MCF 10A (cell line): ENCODE measurements at places on chromosomes 7 and 10. TPM values are rescaled to one million over a fixed set of nuclear protein-coding genes. Genes with fewer than 3 reads are reported as not detected.

CUL2 gene
- total RNA-seq: 30.7 and 30.9 TPM in 2 replicates

DNA sequence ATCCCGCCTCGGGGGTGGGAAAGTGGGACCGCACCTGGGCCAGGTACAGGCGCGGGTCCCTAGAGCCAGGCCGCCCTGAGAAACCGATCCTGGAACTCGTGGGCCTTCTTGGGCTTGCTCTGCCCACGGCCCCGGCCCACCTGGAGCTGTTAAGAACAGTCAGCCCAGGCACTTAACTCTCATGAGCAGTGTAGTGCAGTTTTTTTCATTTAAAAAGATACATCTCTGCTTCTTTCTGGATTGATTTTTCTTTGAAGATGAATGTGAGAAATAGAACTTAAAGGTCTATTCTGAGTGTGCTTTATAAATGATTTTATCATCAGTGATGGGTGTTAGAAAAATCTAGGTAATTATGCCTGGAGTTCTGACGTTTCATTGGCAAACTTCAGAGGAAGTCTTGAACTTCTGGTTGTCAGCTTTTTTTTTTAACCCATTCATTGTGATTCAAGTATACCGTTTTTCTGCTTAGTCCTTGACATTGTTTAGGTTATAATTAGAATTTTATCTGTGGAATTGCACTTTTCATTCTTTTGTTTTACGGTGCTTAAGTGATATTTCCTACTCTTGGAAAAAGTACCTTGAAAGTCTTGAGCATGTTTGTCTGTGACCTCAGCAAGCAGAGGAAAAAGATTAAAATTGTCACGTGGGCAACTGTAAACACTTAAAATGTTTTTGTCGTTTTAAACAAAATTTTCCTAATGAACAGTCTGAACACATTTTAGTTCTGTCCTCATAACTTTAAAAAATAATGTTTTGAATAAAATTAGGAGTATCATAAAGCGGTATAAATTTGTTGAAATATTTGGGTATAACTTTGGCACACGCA is 906 bp downstream of the CDK1 start:
- DNase-seq: peak; percentile 34

DNA sequence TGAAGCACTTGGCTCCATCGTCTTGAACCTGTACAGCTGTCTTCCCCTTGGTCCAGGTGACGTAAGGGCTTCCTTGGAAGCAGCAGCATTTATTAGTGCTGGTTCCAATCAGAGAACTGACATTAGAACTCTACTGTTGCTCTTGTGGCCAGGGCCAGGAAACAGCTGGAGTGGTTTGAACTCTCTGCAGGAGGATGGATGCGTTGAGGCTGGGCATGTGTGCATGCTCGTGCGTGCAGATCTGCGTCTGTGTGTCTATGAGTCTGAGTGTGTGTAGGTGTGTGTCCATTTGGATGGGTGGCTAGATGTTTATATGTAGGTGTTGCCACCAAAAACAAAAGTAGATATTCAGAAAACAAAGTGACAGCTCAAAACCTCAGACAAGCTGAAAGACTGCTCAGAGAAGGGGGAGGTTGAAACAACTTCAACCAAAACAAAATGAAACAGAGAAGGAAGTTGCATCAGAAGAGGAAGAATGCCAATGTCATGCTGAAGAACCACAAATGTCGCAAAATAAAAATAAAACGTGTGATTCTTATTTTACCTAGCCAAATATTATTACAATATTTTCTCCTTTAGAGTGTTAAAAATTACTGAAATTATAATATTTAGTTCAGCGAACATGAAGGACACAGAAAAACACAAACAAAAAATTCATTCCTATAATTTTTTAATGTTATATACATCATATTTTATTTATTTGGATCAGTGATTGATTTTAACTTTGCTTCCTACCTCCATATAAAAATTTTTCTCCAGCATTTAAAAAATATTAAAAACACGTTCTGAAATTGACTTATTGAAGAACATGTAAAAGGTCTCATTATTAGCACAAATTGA is 96.1 kb upstream of the MKLN1 start:
- DNase-seq: peak; percentile 57

- peak; percentile 53 for DNase-seq
Observed at GRCh38 chr7:50142425-50143017, 49.5 kb upstream of the ZPBP start.

DNA sequence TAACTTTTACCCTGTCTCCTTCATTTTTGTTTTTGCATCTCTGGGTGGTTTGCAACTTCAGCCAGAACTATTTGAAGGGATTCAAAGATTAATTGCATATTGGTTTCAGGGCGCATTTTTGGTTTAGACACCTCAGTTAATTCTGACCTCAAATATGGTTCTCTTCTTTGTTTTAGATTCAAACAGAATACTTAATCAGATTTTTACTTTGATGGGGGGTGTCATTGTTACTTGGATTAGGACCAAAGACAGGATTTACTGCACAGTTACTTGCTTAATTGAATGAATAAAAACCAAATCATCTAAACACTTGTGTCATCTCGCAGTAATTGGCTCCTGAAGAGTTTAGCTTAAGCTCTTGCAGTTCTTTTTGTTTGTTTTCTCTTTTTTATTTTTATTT is 100.9 kb downstream of the PHTF2 start:
- DNase-seq: no peak
